Vagina (tissue), 2 donors: ENCODE measurements at places on chromosomes 1 and 21. TPM values are rescaled to one million over a fixed set of nuclear protein-coding genes. Genes with fewer than 3 reads are reported as not detected.

B4GALT2 gene
- total RNA-seq = 31.4 TPM

ACBD6 gene
- total RNA-seq = 34.4 TPM

RGS18 gene
- total RNA-seq = 0.98 TPM

NR1I3 gene
- not detected for total RNA-seq

CAMTA1 gene
- total RNA-seq = 62.9 TPM

ADGRL4 gene
- 17.7 TPM for total RNA-seq

CASQ2 gene
- 3.2 TPM for total RNA-seq

UBE2U gene
- not detected for total RNA-seq

SLFNL1 gene
- 1.2 TPM for total RNA-seq

KANK4 gene
- 1.2 TPM for total RNA-seq

FAM229A gene
- 10.1 TPM for total RNA-seq

RRP1 gene
- total RNA-seq = 18.2 TPM

NRAS gene
- total RNA-seq = 12.8 TPM

MMEL1 gene
- total RNA-seq = 4.4 TPM
